NCI-H1417 treated with DMSO at 0.1 percent for 48 hours (cell line): ENCODE measurements at places on chromosomes 2 and 18.

DNA sequence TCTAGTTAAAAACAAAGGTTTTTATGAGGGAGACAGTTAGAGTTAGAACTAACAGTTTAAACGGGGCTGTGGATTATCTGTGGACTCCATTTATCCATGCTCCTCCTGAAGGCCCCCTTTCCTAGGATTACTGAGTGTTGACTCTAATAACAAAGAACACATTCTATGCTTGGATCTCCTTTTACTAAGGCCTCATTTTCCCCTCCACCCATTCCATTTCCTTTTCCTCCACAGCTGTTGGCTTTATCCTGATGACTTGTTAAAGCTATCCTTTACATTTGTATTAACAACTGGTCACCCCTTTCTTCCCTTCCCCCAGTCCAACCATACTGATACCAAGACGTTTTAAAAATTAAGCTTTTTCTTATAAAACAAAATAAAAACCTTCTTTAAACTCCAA, 220.6 kb downstream of the SRBD1 start:
- no peak for DNase-seq

DNA sequence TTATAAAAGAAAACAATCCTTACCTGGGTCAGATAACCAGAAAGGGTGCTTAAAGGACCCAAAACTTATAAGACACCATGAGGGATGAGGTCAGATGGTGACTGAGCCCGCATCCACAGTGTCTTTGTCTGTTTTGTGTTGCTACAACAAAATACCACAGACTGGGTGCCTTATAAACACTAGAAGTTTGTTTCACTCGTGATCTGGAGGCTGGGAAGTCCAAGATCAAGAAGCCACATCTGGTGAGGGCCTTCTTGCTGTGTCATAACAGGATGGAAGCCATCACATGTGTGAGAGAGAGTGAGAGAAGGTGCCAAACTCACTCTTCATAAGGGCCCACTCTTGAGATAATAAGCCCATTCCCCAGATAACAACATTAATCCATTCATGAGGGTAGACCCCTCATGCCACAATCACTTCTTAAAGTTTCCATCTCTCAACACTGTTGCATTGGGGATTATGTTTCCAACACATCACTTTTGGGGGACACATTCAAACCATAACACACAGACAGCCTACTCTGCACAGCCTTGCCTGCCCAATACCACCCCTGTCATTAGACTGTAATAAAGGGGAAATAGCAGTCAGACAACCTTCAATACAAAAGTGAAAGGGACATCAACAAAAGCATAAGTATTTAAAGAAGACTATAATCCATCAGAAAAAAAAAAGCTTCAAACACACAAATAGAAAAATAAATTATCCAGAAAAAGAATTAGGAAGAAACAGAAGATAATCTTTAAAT, 249.8 kb downstream of the ANAPC1 start:
- DNase-seq = no peak

DNA sequence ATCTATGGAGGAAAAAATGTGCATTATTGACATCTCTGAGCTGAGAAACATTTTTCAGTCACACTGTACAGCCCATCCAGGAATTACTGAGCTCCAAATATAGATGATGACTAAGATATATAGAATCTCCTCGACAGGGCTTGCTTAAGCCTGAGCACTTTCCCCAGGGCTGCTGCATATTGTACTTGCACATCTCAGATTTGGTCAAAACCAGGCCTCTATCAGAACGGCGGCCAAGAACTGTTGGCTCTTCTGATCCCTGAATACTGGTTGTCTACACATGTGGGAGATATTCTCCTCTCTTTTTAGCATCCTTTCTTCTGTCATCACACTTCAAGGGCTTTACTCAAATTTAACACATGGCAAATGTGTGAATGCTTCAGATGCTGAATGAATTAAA, 201.5 kb upstream of the SLC35G4 start:
- DNase-seq = no peak

- DNase-seq = no peak
Measured at GRCh38 chr18:62759704-62760402, 44.5 kb downstream of the PHLPP1 start.

- no peak for DNase-seq
Measured at GRCh38 chr2:25221579-25221978, 53.2 kb upstream of the POMC start.

GRCh38 chr18:3323900-3324299, 62.0 kb downstream of the MYL12B start:
- no peak for DNase-seq

GRCh38 chr18:46712406-46712805, 44.4 kb downstream of the ST8SIA5 start:
- no peak for DNase-seq

DNA sequence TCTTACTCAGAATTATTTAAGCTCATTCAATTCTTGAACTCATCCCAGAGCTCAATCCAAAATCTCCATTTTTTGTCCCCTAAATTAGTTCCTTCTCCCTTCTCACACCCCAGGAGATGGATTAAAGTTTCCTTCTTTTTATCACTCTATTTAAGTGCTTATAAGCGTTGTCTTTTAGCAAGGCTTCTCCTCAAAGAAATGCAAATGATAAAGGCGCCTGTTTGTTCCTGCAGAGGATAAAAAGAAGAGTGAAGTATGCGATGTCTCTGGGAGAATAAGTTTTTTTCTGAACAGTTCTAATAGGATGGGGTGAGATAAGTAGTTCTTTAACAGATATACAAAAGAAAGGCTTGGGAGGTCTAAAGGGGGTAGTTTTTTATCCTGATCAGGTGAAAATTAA, 303.3 kb downstream of the CNTNAP5 start:
- DNase-seq = no peak

DNA sequence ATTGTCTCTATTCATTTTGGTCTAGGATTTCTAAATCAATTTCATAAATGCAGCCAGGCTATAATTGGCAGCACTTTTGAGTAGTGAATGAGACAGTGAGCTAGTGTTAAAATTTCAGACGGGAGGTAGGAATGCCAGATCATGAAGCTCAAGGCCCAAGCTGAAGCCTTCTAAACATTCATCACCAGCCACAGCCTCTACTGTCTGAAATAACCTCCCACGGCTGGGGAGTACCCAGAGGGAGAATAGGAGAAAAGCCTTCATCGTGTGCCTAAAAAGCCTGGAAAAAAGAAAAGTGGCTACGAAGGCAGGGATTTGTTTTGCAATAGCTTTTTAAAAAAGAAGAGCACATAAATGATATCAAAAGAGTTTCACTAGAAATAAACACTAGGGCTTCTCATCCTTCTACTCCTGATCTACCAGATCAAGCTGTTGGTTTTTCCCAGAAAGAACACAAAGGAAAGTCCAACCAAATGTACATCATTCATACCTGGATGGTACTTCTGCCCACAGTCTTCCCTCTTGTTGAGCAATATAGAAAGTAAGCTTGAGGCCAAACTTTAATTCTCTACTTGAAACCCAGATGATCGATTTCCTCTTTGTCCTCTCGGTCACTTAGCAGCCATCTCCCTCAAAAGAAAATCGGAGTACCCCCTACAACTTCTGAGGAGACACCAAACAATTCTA, 48.1 kb upstream of the SLC39A10 start:
- DNase-seq = no peak

- no peak for DNase-seq
Measured at GRCh38 chr2:99644419-99644787, 154.6 kb upstream of the REV1 start.

- DNase-seq = no peak
Measured at GRCh38 chr2:185245806-185246205, 492.8 kb upstream of the FSIP2 start.

GRCh38 chr2:147037048-147037447, 807.8 kb upstream of the ACVR2A start:
- DNase-seq = no peak

GRCh38 chr18:79948719-79949411, 2.6 kb downstream of the SLC66A2 start:
- no peak for DNase-seq

DNA sequence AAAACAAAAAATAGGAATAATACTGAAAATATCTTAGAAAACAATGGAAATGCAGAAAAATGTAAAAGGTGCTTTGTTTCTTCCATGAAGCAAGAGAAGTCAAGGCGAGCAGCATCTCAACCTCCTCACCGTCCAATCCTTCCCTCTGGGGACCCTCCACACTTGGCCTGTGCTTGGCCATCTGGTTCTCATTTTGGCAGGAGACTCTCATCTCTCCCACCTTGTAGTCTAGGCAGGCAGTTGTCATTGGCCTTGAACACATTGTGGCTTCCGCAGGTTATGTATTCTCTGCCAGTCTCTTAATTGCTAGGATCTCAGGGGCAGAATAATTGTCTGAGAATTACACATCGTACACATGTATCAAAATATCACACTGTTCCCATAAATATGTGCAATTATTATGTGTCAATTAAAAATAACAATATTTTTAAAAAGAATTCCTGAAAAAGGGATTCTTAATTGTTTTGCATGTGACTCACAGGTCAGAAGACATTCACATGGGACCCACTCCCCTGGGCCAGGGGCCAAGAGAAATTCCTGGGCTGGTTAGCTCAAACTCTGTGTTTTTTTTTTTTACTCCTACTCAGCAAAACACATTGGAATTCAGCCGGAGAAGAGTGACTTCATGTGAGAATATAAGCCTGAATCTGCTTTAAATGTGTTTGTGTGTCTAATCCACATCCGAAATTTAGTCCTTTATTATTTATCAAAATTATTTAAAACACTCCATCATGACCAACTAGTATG, 14.0 kb upstream of the ANKRD62 start:
- no peak for DNase-seq

DNA sequence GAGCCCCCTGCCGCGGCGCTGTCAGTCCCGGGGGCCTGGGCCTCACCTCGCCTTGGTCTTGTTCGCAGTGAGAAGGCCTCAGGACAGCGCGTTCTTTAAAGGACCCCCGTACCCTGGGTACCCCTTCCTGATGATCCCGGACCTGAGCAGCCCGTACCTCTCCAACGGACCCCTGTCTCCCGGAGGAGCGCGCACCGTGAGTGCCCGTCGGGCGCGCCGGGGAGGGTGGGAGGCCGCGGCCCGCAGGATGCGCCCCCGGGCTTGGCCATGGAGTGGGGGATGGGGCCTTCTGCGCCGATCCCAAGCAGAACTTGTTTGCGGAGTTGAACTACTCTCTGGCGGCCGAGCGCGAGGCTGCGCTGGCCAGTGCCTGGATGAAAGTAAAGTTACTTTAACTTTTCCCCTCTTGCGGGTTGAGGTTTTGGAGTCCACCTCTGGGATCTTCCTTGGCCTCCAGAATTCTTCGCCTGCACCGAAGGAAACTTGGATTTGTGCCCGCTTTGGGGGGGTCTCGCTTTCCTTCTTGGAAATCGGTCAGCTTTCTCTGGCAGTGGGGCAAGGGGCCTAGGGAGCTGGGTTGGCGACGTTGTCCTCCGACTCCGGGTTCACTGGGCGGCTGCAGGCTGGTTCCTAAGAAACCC, 1.2 kb downstream of the TCF7L1 start:
- DNase-seq = no peak

- no peak for DNase-seq
Measured at GRCh38 chr2:236813766-236814165, 244.1 kb downstream of the ACKR3 start.

GRCh38 chr2:160432633-160433032, 61.0 kb downstream of the RBMS1 start:
- no peak for DNase-seq

GRCh38 chr2:66536997-66537396, 102.1 kb downstream of the MEIS1 start:
- peak; percentile 100 for DNase-seq

- DNase-seq = no peak
Measured at GRCh38 chr2:129799036-129799958, 180.2 kb upstream of the RAB6C start.

DNA sequence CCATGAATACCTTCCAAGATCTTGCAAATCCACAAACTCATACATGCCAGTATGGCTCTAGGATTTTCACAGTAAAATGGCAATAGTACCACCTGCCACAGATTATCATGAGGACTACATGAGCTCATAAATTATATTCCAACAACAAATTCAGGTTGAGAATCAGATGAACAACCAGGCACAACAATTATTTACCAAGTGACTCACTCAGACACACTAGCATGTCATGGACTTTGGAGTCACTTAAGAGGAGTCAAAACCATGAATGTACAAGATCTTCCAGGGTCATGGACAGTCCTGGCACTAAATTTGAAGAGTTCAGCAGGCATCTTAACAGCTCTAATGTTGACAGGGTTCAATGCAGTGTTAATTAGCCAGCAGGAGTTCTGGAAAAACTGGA, 34.4 kb upstream of the BZW1 start:
- DNase-seq = no peak

- no peak for DNase-seq
Measured at GRCh38 chr2:74983631-74984392, 25.4 kb downstream of the POLE4 start.

DNA sequence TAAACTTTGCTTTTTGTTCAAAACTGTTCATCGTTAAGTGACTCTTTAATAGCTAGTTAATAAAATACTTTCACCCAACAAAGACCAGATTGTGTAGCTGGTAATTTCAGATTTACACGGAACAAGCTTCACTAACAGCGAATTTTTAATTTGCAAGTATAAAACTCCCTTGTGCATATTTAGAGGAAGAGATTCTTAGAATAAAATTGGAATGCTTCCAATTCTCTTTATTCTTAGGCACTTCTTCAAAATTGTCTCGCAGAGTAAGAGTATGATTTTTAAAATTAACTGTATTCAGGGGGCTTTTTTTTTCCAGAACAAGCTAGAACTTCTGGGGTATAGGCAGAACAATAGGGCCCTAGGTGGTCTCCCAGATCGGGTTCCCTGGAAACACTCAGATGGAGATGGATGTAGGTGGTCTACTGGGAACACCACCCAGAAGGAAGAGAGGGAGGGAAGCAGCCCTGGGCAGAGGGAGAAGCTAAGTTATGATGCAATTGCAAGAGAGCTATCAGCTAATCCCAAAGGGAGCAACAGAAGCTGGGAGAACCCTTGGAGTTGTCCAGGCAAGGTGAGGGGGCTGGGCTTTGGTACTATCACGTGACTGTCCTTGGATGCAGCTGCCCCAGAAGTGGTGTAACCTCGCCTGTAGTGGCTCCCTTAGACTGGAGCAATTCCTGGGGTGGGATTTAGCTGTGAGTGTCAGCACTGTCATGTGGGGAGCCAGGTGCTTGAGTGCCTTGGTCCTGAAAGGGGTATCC, 151.7 kb upstream of the ASB18 start:
- DNase-seq = no peak

- no peak for DNase-seq
Measured at GRCh38 chr2:65278531-65278981, 50.9 kb downstream of the ACTR2 start.

DNA sequence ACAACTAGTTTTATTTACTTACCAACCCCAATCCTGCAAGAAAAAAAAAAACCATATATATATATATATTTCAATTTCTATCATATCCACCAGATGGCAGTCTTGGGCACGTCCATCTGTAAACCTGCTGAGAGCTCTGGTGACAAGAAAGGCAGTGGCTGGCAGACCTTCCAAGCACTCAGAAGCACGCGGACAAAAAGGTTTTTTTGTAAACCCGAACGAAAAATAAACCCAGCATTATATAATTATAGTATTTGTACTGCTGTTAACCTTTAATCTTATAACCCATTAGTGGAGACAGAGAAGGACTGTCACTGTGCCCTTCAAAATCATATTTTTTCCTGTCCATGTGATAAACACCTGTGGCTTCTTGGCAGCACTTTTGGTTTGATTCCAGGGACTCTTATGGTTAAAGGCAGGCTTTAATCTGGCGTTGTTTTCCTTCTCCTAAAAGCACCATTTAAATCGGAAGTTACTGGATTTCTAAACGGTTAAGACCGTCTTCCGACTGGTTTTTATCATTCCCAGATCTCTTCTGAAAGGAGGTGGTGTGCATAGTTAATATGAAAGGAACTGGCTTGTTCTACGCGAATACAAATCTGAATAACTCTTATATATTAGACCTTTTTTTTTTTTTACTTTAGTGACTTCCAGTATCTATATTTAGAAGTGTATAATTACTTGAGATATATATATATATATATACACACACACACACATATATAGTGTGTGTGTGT, 31.0 kb upstream of the SLC3A1 start:
- DNase-seq = peak; percentile 84
